ENCODE measurements at places on chromosomes 3 and 15.

DNA sequence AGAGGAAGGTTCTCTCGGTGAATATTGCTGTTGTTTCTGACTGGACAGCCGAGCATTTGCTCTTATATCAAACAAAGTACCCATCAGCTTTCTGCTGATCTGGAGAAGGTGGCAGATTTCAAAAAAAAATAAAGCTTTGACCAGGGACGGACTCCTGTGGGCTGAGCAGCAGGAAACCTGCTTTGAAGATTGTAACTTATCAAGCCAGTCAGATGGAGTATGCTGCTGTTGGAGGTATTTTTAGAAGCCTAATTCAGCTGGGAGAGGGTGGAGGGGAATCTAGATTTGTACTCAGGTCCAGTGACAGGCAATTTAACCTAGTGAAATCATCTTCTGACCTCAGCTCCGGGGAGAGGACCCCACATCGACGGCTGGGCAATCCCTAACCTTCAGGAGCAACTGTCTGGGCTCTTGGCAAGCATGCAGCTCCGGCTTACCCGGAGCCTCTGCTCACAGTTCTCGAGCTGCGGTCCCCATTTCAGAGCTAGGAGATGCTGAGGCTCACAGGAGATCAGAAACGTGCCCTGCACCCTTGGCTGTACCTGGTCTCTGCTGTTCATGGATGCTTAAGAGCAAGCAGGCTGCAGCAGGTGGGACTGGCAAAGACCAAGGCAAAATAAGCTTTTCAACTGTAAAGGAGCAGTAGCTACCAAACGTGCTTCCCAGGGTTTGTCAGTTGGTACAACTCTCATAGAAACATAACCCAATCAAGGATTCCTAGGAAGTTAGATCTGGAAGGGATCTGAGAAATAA, 89.3 kb upstream of the ST8SIA2 start:
- DNase-seq = no peak

DNA sequence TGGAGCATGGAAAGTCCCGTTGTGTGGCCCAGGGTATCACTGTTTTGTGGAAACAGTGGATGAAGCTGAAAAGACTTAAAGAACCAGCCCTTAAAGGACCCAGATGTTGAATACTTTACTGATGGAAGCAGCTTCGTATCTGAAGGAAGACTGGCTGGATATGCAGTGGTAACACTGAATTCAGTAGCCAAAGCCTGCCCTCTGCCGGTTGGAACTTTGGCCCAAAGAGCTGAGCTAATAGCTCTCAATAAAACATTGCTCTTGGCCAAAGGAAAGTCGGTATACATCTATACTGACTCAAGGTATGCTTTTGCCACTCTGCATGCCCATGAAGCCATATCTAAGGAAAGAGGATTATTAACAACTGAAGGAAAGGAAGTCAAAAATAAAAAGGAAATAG, 885.4 kb downstream of the PDCD6IP start:
- DNase-seq = peak; percentile 17

GRCh38 chr3:53412953-53413352, 65.6 kb upstream of the DCP1A start:
- no peak for DNase-seq

DNA sequence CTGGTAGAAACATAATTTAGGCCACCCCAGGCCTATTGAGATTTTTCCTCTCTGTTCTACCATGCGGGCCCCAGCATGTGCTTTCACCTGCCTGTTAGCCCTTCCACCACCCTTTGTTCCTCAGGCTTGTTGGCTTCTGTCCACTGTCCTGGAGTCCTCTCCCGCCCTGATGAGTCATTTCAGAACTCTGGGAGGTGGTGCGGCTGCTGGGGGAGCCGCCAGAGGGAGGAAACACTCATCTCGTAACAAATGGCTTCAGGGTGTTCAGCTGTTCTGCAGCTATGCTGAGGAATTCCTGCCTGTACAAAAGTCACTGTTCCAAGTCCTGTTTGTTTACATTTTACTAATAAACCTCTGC, 36.3 kb downstream of the LRTM1 start:
- peak; percentile 88 for DNase-seq

DNA sequence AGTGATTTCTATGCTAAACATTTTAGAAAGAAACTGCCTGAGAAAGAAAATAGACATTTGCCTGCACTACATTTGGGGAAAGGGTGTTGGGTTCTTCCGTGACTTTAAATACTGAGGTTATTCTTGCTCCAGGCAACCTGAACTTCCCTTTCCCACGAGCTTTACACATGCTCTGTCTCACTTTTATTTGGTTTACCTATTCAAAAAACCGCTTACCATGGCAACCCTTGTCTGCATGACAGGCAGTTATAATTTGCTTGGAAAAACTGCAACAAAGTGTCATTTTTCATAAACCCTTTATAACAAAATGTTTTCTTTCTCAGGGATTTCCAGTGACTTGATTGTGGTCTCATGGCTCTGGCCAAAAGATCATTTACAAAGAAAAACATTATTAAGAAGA, 416.3 kb upstream of the MEIS2 start:
- no peak for DNase-seq

DNA sequence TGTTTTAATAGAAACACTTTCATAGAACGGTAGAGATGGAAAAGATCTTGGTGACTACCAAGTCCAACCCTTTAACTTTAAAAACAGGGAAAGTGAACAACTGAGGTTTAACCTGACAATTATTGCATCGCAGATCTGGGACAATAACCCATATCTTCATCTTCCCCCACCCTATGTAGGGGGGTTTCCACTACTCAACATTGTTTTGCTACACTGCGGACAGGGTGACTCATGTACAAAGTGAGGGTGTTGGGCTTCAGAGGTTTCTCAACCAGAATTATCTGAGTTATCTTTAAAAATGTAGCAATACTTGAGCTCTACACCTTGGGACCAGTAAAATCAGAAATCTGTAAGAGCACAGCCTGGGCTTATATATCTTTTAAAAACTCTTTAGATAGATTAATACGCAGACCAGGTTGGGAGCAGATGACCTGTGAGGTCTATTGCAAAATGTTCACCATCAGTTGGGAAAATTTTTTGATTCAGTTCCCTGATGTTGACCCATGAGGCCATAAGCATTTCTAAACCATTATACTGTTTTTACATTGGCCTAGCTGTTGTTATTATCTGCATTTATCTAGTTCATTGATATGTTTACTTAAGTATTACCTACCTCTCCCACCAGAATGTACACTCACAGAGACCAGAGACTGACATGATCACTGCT, 103.6 kb upstream of the ICE2 start:
- DNase-seq = no peak

DNA sequence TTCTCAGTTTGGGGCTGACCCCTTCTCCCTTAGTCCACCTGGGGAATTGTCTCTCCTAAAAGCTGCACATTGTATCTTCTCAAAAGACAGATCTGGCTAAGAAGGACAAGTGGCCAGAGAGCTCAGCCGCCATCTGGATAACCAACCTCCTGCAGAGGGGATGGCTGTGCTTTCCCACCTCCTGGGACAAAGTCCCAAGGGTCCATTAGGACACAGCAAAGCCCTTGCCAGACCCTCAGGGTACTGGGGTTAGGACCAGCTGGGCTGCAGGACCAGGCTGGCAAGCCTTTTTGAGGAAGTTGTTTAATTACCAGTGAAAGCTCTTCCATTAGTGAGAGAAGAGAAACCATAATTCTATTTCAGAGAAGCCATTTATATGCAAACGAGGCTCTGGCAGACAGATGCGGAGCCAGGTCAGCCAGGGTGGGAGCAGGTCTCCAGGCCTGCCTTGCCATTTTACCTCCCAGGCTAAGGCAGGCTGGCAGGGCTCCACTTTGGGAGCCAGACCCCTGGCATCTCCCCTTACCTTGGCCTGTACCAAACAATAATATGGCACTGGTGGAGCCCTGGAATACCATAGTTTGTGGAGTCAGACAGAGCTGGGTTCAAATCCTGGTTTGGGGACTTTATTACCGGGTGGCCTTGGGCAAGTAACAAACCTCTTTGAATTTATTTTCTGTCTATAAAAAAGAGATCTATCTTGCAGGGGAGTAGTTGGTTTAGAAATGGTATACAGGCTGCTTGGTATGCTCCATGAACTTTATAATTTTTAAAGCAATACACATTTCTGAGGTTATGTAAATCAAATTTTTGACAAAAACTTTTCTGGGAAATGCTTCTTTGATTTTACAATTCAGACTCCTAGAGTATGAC, 17.9 kb downstream of the SHF start:
- DNase-seq = no peak

- DNase-seq = no peak
Measured at GRCh38 chr15:68501259-68501591, 69.3 kb upstream of the ITGA11 start.

- no peak for DNase-seq
Measured at GRCh38 chr3:114586119-114586518, 292.3 kb downstream of the TIGIT start.

DNA sequence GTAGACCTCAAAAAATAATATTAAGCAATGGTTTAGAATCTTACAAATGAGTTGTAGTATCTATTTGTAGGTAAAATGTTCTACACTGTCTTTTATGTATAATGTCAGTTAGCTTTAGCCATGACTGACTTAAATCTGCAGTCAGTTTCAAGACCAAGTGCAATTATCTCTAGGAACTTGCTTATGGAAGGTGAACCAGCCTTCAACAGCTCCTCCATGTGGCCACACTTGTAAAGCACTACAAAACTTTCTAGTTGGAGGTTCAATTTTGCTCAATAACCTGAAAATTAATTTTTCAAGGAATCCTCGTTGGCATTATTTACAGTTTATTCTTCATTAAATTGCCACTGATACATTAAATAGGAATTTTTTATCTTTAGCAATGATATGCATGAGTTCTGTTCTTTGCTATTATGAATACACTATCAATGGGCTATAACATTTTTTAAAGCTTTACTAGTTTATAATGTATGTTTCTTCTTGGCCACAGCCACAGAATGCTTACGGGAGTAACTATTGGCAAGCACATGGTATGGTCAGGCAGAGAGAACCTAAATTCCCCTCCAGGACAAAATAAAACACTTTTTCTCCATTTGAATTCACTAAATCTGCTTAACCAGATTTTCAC, 315.3 kb upstream of the UBE2E2 start:
- no peak for DNase-seq

DNA sequence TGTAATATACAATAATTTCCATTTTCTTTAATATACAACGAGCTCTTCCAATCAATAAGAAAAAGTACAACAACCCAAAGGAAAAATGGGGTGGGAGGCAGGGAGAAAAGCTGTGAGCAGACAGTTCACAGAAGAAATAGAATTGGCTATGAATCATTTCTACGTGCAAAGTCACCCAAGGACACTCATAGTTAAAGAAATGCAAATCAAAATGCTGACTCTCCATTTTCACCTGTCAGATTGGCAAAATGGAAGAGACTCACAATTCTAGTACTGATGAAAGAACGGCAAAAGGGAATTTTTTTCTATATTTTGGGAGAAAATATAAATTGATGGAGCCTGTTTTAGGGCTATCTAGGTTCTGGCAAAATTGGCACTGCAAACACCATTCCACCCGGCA, 116.3 kb upstream of the MEF2A start:
- DNase-seq = no peak

DNA sequence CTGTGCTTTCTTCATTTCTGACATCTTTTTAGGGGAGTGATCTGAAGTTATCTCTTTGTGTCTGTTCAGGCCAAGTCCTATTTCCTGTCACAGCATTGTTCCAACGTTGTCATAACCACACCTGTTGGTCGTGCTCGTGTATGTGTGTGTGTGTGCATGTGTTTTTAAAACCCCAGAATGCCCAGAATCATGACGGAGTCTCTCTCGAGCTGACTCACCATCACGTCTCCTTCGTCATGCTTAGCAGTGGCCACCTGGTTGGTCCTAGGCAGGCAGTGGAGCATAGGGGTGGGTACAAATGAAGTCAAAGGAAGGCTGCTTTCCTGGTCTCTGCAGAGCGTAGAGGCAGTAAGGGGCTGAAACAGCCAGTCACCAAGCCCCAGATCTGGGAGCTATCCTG, 126.8 kb upstream of the ABHD17C start:
- no peak for DNase-seq

- no peak for DNase-seq
Measured at GRCh38 chr15:29124581-29125381, 144.8 kb downstream of the NSMCE3 start.

DNA sequence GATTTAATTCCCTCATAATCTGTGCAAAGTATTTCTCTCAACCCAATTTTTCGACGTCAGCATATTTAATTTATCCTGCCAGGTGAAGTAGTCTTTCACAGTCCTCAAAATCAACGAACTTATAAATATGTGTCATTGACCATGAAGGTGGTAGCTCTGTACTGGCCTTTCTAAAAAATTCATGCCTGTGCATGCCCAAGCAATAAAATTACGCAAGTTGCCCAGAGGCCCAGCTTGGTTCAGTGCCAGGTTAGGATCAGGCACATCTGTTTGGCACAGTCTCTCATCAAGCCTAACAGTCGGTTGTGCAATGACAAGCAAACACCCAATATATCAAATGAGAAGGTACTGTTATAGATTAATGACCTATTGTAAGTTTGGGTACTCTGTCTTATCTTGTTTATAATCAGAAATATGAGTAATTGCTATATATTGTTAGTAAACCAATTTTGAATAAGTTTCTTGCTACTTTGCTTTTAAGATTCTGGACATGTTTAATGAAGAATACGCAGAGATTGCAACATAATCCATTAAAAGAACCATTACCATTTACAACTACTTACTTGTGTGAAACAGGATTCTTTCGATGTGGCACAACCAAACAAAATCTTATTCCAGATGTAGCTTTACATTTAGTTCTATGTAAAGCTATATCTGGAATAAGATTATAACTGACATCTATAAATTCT, 159.0 kb upstream of the IL12A start:
- DNase-seq = no peak

- no peak for DNase-seq
Measured at GRCh38 chr3:18071833-18072232, 329.4 kb upstream of the TBC1D5 start.

DNA sequence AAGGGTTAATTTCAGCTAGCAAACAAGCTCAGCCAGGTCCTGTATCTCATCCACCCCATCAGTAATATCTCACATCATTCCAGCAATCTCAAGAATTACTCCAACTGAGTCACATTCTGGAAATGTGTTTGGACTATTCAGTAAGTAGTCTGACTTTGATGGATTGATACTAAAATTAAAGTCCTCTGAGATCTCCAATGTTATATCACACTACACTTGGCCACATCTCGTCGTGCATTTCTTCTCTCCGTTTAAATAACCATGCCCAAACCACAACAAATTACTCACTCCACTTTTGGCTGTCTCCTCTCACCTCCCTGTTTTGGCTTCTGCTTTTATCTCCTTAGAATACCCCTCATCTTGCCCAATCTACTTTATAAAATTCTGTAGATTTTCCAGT, 292.2 kb downstream of the PYDC2 start:
- peak; percentile 25 for DNase-seq

GRCh38 chr3:129197321-129197720, 13.6 kb upstream of the CNBP start:
- no peak for DNase-seq

GRCh38 chr15:69854521-69855181, 243.1 kb downstream of the TLE3 start:
- peak; percentile 95 for DNase-seq

DNA sequence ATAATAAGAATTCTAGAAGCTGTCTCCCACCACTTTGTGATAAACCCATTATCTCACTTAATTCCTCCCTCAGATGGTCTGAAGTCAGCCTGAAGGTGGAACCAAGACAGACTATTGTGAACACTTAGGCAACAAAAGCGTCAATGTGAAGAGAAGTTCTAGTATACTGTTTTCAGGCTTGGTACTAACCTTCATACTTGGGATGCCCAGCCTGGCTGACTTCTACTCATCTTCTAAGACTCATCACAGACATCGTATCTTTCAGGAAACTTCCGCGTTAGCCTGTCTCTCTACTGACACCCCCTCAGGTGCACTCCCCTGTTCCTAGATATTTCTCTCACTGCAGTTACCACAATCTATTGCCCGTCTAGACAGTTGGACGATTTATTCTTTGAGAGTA, 201.2 kb downstream of the SATB1 start:
- DNase-seq = no peak
